NCI-H1417 treated with DMSO at 0.1 percent for 48 hours (cell line): ENCODE measurements at places on chromosomes 2 and 18.

DNA sequence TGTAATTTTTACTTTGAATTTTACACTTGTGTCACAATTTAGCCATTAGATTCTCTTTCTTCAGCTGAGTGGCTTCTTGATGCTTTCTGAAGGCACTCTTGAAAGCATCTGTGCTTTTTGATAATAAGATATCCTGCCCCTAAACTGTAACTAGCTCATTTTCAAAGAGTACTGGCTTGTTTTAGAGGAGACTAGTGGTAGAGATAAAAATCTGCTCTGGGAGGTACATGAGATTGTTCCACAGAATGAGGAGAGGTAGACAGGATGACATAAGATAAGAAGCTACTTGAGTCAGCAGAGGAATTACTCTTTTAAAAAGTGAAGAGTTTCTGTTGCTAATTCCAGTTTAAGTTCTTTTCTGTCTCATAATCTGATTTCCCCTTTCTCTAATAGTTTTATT lies 10.6 kb downstream of the PLEKHB2 start:
- DNase-seq: no peak

GRCh38 chr18:3328532-3328931 lies 66.6 kb downstream of the MYL12B start:
- no peak for DNase-seq

GRCh38 chr2:237310515-237311114 lies 103.3 kb downstream of the COL6A3 start:
- DNase-seq: no peak

GRCh38 chr2:47611771-47612170 lies 171.2 kb upstream of the MSH6 start:
- no peak for DNase-seq

GRCh38 chr2:60648191-60648590 lies 94.7 kb upstream of the BCL11A start:
- no peak for DNase-seq

GRCh38 chr18:47050468-47050867 lies 15.0 kb upstream of the ELOA2 start:
- DNase-seq: no peak

GRCh38 chr18:8277270-8277669 lies 332.0 kb upstream of the RAB12 start:
- no peak for DNase-seq

DNA sequence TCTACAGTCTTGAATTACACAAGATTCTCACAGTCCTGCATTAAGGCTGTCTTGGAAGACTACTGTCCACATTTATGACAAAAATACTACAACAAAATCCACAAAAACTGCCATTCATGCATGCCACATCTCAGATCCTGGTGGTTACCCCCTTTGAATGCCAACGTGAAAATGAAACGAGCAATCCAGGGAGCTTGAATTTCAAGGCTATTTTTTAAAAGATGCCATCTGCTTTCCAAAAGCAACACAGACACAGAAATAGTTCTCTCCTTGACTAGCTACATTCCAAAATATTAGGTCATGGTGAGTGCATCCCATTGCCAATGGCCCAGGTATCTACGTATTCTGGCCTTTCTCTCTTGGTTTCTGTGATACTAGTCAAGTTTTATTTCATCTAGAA lies 36.3 kb downstream of the IRS1 start:
- DNase-seq: no peak

- no peak for DNase-seq
Measured at GRCh38 chr2:10208736-10209135, 86.2 kb downstream of the RRM2 start.

DNA sequence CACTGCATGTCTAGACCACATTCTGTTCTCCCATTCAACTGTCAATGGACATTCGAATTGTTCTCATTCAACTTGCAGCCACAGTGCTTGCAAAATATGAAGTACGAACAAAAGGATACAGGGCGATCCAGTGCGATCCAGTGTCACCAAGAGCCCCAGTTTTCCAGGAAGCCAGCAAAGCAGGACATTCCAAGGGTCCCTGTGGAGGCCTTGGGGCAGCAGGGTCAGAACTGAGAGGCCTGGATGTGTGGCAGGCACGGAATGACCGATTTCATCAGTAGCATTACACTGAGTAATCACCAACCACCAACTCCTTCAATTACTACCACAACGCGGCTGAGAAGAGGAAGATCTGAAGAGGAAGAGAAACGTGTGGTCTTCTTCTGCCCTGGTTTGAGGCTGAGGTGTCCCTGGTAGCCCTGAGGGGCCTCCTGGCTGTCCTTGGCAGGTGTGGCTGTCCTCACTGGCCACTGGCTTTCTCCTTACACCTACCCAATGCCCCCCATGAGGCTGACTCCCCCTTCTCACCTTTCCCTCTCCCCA lies 172.7 kb upstream of the FHL2 start:
- DNase-seq: no peak

GRCh38 chr2:188734691-188735090 lies 239.5 kb upstream of the COL3A1 start:
- no peak for DNase-seq

- no peak for DNase-seq
Measured at GRCh38 chr2:191115391-191115790, 35.4 kb downstream of the STAT4 start.

GRCh38 chr18:28167835-28168349 lies 9.0 kb downstream of the CDH2 start:
- no peak for DNase-seq

- no peak for DNase-seq
Measured at GRCh38 chr2:44549099-44549471, 187.3 kb downstream of the CAMKMT start.

DNA sequence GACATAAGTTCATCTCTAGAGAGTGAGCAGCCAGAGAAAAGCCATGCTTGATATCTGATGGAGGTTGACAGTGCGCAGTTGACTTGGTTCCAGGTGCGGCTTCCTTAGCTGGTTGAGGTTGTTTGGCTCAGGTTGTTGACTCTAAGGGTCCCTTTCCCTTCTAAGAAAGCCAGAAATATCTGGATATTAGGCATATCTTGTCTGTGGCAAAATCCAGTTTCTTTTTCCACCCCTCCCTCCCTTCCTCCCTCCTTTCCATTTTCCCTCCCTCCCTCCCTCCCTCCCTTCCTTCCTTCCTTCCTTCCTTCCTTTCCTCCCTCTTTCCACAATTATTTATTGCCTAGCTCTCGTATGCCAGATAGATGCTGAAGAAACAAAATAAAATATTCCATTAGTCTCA lies 82.6 kb upstream of the TNP1 start:
- DNase-seq: no peak

- DNase-seq: no peak
Measured at GRCh38 chr2:121596221-121597080, 52.8 kb downstream of the CLASP1 start.

DNA sequence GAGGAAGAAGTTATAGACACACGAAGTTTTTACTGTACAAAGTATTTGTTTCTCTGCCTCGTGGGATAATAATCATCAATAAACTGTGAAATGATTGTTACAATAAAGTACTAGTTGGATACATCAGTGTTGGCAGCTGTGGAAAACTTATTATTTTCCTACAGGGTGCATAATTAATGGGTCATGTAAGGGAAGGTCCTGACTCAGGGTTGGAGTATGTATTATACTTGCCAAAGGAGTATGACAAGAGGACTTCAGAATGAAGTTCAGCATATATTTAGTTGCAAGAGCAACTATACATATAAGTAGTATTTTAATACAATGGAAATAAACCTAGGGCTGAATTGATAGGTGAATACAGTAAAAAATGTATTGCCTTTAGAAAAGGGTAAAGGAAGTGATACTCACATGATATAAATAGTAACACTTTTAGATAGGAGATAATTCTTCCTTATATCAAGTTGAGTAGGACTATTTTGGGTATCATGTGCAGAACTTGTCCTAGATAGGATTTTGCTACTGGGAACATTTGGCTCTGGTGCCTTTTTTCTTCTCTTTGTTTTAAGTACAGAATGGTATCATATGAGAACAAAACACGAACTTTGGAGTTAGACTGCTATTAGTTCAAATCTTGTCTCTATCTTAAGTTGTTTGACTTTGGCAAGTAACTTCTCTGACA lies 79.1 kb downstream of the PLCL1 start:
- DNase-seq: no peak

- DNase-seq: no peak
Measured at GRCh38 chr2:39335930-39336329, 92.2 kb upstream of the CDKL4 start.

DNA sequence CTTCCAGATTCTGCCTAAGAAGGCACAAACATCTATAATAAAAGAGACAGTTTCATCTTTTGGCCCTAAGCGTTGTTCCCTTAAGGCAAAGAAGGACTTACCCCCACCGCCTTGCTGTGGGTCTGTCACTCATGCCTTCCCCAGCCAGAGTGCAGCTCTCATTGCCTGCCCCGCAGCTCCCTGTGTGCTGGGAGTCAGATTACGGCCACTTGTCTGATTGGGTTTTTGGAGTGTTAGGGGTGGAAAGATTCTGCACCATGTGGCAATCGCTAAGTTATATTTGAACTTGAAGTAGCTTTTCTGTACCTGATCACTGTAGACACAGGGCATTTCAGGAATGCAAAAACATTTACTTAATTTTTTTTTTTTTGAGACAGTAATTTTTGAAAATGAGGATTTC lies at the start of gene AQP4:
TSS of gene AQP4 (minus strand) at position 151 of the 400 bp plus-strand sequence. CDS start at position 133, 18 bp downstream.
- DNase-seq: no peak

GRCh38 chr2:131055169-131056065 lies 37.8 kb downstream of the FAM168B start:
- no peak for DNase-seq

- DNase-seq: no peak
Measured at GRCh38 chr2:11368059-11368572, 23.7 kb upstream of the ROCK2 start.

GRCh38 chr2:241546771-241547498 lies 11.6 kb upstream of the BOK start:
- DNase-seq: no peak

GRCh38 chr2:120320318-120320851 lies 25.6 kb upstream of the INHBB start:
- DNase-seq: no peak

DNA sequence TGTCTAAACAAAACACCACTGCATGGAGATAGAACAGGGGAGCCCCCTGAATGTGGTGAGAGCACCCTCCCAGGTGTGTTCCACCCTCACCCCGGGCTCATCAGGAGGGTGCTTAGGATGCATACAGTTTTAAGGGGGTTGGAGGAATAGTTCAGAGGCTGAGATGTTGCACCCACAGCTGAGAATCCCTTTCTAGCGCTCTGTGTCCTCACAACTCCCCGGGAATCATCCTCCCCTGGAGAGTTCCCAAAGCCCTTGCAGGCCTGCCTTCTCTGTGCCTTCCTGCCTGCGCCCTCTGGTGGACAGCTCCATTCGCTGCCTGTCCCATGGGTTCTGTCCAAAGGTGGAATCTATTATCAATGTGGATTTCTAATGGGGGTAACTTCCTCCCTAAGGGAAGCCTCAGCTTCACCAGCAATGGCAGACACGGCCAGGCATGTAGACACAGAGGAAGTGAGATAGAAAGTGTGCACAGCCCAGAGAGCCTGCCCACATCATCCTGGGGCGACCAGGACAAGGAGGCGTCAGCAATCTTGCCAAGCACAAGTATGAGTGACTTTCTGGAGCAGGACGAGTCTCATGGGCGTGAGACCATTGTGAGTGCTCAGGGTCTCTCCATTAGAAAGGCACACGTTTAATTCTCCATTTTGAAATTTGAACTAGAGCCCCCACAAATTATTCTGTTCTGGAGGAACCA lies 1.2 kb upstream of the UGT1A5 start:
- peak; percentile 5 for DNase-seq

GRCh38 chr2:6920743-6921064 lies 3.5 kb downstream of the RNF144A start:
- DNase-seq: no peak

DNA sequence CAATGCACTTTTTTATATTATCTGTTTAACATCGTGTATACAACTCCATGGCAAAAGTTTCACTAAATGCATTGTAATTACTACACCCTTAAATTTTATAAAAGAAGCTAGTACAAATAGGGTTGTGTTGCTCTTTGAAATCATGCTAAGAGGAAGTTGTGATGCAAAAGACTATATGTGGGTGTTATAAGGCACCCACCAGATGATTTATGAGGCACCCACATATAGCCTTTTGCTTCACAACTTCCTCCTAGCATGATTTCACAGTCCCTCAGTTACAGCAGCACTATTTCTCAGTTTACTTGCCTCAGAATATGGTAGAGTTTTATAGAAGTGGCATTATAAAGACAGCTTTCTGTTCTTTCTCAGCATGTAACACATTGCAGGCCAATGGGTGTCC lies 277.3 kb upstream of the DOK6 start:
- DNase-seq: no peak

- no peak for DNase-seq
Measured at GRCh38 chr2:29129586-29130281, 14.5 kb downstream of the CLIP4 start.

- DNase-seq: peak; percentile 37
Measured at GRCh38 chr2:14634489-14635390, 2.2 kb downstream of the LRATD1 start.

DNA sequence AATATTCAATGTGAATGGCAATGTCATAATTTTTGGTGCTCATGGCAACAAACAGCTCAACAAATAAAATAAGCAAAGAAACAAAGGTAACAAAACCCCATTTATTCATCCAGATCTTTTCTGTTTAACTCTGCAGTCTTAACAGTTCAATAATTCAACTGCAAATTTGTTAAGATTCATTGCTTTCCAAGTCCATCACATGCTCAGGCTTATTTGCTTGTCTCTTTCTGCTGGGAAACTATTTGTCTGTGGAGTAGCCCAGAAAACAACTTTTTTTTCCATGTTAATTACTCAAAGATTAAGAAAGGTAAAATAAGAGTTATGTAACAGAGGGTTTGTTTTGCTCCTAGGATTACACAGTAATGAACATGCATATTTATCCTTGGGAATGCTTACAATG lies 92.6 kb upstream of the PNPT1 start:
- DNase-seq: no peak

- DNase-seq: no peak
Measured at GRCh38 chr2:51997571-51997970, 965.6 kb upstream of the NRXN1 start.

GRCh38 chr2:234679741-234680687 lies 183.1 kb upstream of the ARL4C start:
- no peak for DNase-seq

- no peak for DNase-seq
Measured at GRCh38 chr2:54492335-54492734, 36.2 kb downstream of the SPTBN1 start.

DNA sequence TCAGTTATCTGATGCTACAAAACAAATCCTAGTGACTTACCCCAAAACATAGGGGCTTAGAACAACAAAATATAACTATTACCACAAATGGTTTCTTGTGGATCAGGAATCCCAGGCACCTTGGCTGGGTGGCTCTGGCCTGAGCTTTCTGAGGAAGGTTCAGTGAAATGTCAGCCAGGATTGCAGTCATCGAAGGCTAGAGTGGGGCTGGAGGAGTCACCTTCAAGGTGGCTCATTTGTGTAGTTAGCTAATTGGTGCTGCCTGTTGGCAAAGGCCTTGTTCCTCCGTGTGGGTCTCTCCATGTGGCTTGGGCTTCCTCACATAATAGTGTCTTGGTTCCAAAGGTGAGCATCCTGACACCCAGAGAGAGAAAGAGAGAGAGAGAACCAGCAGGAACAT lies 57.4 kb downstream of the COPS8 start:
- no peak for DNase-seq

- no peak for DNase-seq
Measured at GRCh38 chr2:6355886-6356761, 509.6 kb downstream of the CMPK2 start.

- no peak for DNase-seq
Measured at GRCh38 chr2:110998311-110998710, 122.4 kb upstream of the BCL2L11 start.
